ENCODE measurements at places on chromosomes 16 and 17.

- no peak for DNase-seq
These were observed 169.7 kb upstream of the ZFHX3 start for GRCh38 chr16:73217654-73218053.

DNA sequence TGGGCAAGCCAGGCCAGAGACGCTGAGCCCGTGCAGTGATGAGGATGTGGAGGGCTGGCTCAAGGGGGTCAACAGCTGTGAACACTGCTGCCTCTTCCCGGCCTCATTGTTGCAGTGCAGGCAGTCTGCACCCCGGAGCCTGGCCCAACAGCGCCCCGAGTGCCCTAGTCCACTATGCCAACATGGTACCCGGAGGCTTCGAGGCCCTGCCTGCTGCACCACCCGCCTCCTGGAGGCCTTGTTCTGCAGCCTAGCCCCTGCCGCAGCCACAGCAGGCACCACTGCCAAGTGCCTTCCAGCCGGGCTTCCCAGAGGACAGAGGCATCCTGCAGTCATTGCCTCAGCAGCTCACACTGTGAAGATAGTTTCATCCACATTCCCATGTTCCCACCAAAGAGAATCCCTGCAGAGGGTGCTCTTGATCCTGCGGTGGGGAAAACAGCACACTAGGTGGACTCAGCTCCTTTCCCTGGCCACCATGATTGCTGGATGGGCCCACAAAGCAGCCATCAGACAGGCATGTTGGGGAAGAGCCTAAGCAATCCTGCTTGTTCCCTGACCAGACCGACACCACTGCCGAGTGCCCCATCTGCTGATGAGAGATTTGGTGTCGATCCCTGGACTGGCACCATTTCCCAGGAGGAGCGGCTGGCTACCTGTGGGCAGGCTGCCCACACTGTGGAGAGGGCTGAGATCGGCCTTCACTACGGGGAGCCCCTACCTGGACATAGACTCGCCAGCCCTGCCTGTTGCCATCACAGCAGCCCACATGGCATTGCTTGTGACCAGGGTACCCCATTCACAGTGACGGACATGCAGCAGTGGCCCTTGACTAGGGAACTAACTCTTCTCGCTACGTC, 44.9 kb downstream of the USP22 start:
- no peak for DNase-seq

DNA sequence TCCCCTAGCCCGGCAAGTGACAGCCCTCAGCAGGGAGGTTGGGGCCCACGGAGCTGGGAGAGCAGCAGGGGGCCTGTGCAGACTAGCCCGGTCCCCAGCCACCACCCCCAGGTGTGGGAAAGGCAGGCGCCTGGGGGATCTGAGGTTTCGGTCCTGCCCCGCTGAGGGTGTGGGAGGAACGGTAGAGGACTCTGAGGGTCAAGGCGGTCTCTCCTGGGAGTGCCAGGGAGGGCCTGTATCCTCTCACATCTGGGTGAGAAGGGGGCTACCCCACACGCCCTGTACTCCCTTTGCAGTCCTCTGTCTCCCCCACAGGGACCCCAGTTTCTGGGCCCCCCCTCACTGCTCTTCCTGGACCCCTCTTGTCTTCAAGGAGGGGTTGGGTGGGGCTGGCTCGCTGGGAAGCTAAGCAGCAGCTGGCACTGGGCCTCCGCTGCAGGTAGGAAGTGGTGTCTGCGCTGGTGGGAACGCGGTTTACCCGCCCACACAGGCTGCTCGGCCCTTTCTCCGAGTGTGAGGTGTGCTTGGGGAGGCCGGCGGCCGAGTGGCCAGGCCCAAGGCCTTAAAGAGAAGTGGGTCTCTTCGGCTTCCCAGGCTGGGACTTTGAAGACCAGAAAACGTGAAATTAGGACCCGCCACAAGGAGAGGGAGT, 15.4 kb downstream of the CD7 start:
- DNase-seq: no peak

GRCh38 chr17:47225911-47226688, 17.0 kb downstream of the MYL4 start:
- no peak for DNase-seq

DNA sequence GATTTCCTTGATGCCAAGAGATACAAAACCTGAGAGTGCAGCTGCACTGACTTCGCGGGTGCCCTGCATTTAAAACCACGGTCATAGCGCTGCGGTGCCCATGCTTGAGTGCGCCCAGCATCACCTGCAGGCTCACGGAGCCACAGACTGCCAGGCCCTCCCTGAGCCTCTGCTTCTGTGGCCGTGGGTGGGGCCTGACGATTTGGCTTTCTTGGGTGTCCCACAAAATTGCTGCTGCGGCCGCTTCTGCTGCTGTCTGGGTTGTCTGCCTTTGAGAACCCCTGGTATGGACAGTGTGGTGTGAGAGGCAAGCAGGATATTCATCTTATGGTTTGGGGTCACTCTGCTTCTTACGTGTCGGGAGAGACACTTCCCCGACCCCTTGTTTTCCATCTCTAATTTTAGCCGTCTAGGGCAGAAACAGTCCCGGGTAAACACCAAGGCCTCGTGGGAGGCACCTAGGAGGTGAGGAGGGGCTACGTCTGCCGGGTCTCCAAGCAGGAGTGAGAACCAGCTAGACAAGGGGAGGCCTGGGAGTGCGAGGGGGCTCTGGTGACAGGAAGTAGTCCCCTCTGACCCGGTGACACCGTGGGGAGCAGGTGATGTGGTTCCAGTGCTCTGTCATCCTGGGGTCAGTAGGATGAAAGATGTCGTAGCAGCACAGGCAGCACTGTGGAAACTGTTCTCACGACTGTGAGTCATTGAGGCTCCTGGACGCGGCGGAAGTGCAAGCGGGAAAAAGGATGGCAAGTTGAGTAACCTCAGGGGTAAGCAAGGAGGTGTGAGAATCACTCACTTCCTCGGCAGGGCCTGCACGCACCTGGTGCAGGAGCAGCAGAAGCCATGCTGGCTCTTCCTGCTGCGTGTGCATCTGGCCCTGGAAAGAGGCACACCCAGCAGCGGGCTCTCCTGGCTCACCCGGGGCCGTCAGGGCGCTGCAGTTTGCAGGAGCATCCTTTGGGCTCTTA, 176.3 kb downstream of the RPTOR start:
- DNase-seq: peak; percentile 27

DNA sequence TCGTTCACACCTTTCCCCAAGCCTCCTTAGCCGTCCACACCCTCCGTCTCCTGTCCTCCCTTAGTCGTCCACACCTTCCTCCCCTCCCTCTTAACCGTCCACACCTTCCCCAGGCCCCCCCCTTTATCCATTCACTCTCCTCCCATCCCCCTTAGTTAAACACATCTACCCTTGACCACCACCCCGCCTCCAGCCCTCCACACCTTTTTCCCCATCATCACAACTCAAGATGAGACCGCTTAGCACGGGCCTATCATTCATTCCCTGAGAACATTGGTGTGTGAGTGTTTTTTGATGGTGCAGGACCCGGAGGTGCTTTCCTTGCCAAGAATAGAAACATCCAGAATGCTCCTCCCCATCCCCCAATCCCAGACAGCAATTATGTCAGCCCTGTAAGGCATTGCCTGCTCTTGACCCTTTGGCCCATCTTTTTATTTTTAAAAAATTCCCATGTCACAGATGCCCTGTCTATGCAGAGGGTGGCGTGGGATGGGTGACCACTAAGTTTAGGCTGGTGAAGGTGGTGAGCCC, 1.4 kb downstream of the TENT4B start:
- no peak for DNase-seq

DNA sequence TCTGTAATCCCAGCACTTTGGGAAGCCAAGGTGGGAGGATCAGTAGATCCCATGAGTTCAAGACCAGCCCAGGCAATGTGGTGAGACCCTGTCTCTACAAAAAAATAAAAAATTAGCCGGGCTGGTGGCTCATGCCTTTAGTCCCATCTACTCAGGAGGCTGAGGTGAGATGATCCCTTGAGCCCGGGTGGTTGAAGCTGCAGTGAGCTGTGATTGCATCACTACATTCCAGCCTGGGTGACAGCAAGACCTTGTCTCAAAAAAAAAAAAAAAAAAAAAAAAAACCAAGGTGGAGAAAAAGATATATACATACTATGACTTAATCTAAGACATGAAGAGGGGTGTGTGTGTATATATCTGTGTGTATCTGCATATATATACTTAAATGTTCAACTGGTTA, 26.7 kb downstream of the BBS2 start:
- no peak for DNase-seq

GRCh38 chr17:61474934-61475333, 22.7 kb downstream of the TBX4 start:
- DNase-seq: no peak

GRCh38 chr17:31254654-31255053, 42.4 kb downstream of the OMG start:
- no peak for DNase-seq

Measured in stimulated activated CD4-positive, alpha-beta T cell treated with anti-CD3 and anti-CD28 coated beads, TNF-alpha, amount 100 ng/mL, for 1 hour (primary cell).